ENCODE measurements at places on chromosomes 6 and 20. TPM values are rescaled to one million over a fixed set of nuclear protein-coding genes. Genes with fewer than 3 reads are reported as not detected.

SLC17A1 gene
- not detected for total RNA-seq

ATXN1 gene
- 67.2 TPM for total RNA-seq

RNF144B gene
- total RNA-seq = 2.3 TPM

GSTA3 gene
- not detected for total RNA-seq

MLN gene
- total RNA-seq = not detected

WFDC10B gene
- not detected for total RNA-seq

ADRM1 gene
- total RNA-seq = 72.4 TPM

SLC4A11 gene
- total RNA-seq = 2.4 TPM

CCND3 gene
- 413 TPM for total RNA-seq

RNF39 gene
- total RNA-seq = not detected

CNKSR3 gene
- total RNA-seq = not detected

DNA sequence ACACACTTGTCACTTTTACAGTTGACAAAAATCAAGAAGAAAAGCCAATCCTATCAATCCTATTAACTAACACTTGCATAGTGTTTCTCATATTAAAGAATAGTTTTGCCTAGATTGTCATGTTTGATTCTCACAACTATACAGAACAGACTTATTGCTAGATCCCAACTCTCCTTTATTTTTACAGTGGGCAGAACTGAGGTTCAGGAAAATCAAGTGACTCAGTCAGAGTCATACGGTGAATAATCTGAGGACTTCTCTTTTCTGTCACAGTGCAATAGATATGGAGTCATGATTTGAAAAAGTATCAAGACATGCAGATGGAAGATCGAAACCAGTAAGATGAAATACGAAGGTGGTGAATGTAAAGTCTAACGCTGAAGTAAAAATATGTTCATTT is 195.1 kb upstream of the CITED2 start:
- DNase-seq = no peak
- H3K27me3 ChIP-seq = no peaks in the 10 kb centered on the region
- no peaks in the 10 kb centered on the region for H3K4me1 ChIP-seq
- H3K27ac ChIP-seq = no peak overlapping the region

DNA sequence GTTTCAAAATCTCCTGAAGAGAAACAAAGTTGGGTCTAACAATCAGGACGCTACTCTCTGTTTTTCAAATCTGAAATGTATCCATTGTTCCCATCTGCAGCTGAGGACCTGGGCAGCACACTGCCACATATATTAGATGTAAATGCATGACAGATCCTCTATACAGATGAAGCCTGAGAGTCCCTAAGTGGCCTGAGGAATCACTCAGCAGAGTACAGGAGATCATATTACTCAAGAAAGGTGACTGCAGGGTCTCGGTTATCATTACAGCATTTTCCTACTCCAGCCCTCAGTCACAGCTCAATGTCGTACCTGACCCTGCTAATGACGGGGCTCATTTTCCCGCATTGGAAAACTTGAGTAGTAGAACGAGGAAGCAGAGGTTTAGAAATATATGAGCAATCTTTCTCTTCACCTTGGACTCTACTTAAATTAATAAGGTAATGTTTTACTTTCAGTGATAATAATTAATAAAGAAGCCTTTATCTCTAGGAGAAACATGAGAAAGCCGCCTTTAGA is 256.2 kb upstream of the IRAK1BP1 start:
- H3K4me3 ChIP-seq = no peak overlapping the region
- H3K4me1 ChIP-seq = no peaks in the 10 kb centered on the region
- no peak for DNase-seq

- no peak overlapping the region for H3K4me3 ChIP-seq
- DNase-seq = no peak
- no peaks in the 10 kb centered on the region for H3K36me3 ChIP-seq
- no peaks in the 10 kb centered on the region for H3K4me1 ChIP-seq
- H3K27ac ChIP-seq = no peak overlapping the region
These were observed 36.1 kb downstream of the SLC22A2 start for GRCh38 chr6:160222491-160222890.

- no peaks in the 10 kb centered on the region for H3K27me3 ChIP-seq
- no peaks in the 10 kb centered on the region for H3K36me3 ChIP-seq
- no peak for DNase-seq
- no peak overlapping the region for H3K4me3 ChIP-seq
These were observed 1259.8 kb upstream of the GJE1 start for GRCh38 chr6:140872885-140873284.

- peaks cover 5% of the 10 kb centered on the region for H3K4me1 ChIP-seq
- no peak overlapping the region for H3K27ac ChIP-seq
- H3K36me3 ChIP-seq = no peaks in the 10 kb centered on the region
- H3K27me3 ChIP-seq = peaks cover 67% of the 10 kb centered on the region
These were observed 643 bp downstream of the CD24 start for GRCh38 chr6:106973836-106974335.

GRCh38 chr6:118444796-118445195 is 103.3 kb upstream of the PLN start:
- no peaks in the 10 kb centered on the region for H3K27me3 ChIP-seq
- H3K4me3 ChIP-seq = no peak overlapping the region
- no peak for DNase-seq
- no peaks in the 10 kb centered on the region for H3K4me1 ChIP-seq
- H3K27ac ChIP-seq = no peak overlapping the region

- H3K27ac ChIP-seq = no peak overlapping the region
- no peaks in the 10 kb centered on the region for H3K27me3 ChIP-seq
- H3K36me3 ChIP-seq = no peaks in the 10 kb centered on the region
- no peaks in the 10 kb centered on the region for H3K4me1 ChIP-seq
- H3K4me3 ChIP-seq = no peak overlapping the region
- DNase-seq = no peak
These were observed 216.2 kb downstream of the RFPL4B start for GRCh38 chr6:112563368-112563767.

GRCh38 chr6:168601546-168601945 is 160.6 kb downstream of the SMOC2 start:
- peaks cover 2% of the 10 kb centered on the region for H3K27me3 ChIP-seq
- no peak overlapping the region for H3K27ac ChIP-seq
- DNase-seq = no peak
- no peaks in the 10 kb centered on the region for H3K36me3 ChIP-seq

DNA sequence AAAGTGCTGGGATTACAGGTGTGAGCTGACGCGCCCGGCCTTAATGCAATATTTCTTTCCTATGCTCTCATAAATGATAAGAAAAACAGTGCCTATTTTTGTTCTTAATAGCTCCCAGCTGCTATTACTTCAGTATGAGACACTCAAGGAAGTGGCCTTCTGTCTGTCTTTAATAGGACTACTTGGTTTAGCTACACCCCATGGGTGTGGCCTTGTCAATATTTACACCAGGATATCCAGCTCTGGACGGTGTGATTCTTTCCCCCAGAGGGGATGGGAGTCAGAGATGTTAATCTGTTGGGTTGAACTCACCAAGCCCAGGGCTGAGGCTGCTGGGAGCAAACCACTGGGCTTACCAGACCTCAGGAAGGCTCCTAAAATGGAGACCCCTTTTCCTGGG is 134.2 kb downstream of the CEP57L1 start:
- H3K4me1 ChIP-seq = peaks cover 9% of the 10 kb centered on the region
- no peak overlapping the region for H3K27ac ChIP-seq
- H3K4me3 ChIP-seq = no peak overlapping the region
- DNase-seq = no peak

DNA sequence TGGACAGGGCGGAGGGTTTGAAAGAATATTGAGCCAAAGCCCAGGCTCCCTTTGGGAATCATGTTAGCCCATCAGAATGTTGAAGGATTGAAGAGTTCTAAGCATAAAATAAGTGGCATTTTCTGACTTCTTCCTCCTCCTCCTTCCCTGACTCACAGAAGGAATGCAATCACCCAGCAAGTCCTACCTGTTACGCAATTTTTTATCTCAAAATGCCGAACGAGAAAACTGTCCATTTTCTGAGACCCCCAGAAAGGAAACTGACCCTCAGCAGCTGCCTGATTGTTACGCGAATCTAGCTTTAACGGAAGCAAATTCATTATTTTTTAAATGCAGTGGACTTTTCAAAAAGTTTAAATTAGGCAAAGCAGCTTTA is 4.7 kb upstream of the DNAJC5 start:
- no peak for DNase-seq
- no peak overlapping the region for H3K27ac ChIP-seq
- peaks cover 5% of the 10 kb centered on the region for H3K36me3 ChIP-seq

GRCh38 chr6:147361311-147361981 is 147.0 kb upstream of the SAMD5 start:
- no peaks in the 10 kb centered on the region for H3K27me3 ChIP-seq
- DNase-seq = no peak
- peaks cover 27% of the 10 kb centered on the region for H3K36me3 ChIP-seq
- no peak overlapping the region for H3K27ac ChIP-seq

GRCh38 chr6:129792049-129792448 is 69.1 kb downstream of the TMEM244 start:
- no peak for DNase-seq
- no peak overlapping the region for H3K27ac ChIP-seq
- no peaks in the 10 kb centered on the region for H3K36me3 ChIP-seq

GRCh38 chr20:6178537-6178936 is 55.7 kb upstream of the FERMT1 start:
- H3K27me3 ChIP-seq = peaks cover 2% of the 10 kb centered on the region
- no peak overlapping the region for H3K27ac ChIP-seq
- DNase-seq = no peak
- no peaks in the 10 kb centered on the region for H3K4me1 ChIP-seq
- H3K36me3 ChIP-seq = no peaks in the 10 kb centered on the region

DNA sequence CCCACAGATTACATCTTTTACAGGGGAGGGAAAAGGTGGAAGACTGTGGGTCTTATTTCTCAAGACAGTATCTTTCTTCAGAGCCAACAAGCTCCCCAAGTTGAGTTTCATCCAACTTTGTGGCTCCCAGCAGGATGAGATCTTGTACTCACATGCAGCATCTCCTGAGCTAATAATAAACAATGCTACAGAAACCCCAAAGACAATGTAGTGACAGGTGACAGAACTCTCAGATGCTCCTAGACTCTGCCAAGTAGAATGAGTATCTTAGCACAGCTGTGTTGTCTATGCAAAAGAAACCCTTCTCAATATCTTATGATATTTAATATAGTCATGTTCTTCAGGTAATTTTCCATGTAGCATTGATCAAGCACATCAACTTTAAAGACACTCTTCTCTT is 90.0 kb downstream of the TBX18 start:
- H3K4me1 ChIP-seq = no peaks in the 10 kb centered on the region
- no peak overlapping the region for H3K27ac ChIP-seq
- no peaks in the 10 kb centered on the region for H3K27me3 ChIP-seq
- DNase-seq = no peak
- H3K36me3 ChIP-seq = no peaks in the 10 kb centered on the region
- no peak overlapping the region for H3K4me3 ChIP-seq

- H3K4me1 ChIP-seq = no peaks in the 10 kb centered on the region
- H3K27me3 ChIP-seq = no peaks in the 10 kb centered on the region
- no peaks in the 10 kb centered on the region for H3K36me3 ChIP-seq
- DNase-seq = no peak
- H3K27ac ChIP-seq = no peak overlapping the region
These were observed 210.3 kb downstream of the RFPL4B start for GRCh38 chr6:112557435-112557834.

- no peak for DNase-seq
- no peaks in the 10 kb centered on the region for H3K27me3 ChIP-seq
- no peak overlapping the region for H3K4me3 ChIP-seq
These were observed 178.3 kb downstream of the THBS2 start for GRCh38 chr6:169075211-169075914.

GRCh38 chr6:101912311-101912710 is 518.8 kb downstream of the GRIK2 start:
- H3K4me3 ChIP-seq = no peak overlapping the region
- H3K27ac ChIP-seq = no peak overlapping the region
- DNase-seq = no peak
- no peaks in the 10 kb centered on the region for H3K4me1 ChIP-seq

DNA sequence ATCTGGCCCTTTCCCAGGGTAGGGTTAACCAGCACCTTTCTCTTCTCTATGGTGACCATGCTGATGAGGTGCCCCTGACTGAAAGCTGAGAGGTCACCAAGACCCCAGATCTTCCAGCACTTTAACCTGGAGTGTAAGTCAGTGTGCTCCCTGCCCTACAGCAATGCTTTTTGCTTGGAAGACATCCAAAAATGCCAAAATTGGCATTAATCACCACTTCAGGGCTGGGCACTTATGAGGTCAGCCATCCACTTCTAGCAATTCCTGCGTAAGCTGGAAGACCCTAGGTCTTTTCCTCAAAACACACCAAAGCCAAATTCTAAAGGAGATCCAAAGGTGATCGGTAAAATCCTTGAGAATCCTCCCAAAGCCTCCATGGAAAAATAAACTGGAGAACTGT is 81.2 kb upstream of the LOC128125822 start:
- H3K27me3 ChIP-seq = peaks cover 19% of the 10 kb centered on the region
- H3K4me3 ChIP-seq = no peak overlapping the region
- no peak for DNase-seq
- H3K4me1 ChIP-seq = no peaks in the 10 kb centered on the region

DNA sequence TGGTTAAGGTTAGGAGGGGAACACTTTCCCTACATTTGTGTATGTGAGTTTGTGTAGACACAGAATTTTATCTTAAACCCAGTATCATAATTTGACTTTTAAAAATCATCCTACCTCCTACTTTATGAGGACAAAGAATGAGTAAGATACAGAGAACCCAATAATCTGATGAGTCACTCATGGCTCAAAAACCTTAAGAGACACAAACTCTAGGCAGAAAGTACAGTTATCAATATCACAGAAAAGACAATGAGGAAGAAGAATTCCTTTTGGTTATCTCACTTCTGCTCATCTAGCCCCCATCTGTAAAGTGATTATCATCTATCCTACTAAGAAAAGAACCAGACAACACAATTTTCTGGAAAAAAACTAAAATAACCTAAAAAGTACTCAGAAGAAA is 87.7 kb downstream of the EPB41L2 start:
- H3K4me3 ChIP-seq = no peak overlapping the region
- peaks cover 3% of the 10 kb centered on the region for H3K4me1 ChIP-seq
- H3K36me3 ChIP-seq = peaks cover 3% of the 10 kb centered on the region
- H3K27ac ChIP-seq = no peak overlapping the region
- no peak for DNase-seq

GRCh38 chr20:48238781-48239180 is 453.5 kb upstream of the SULF2 start:
- no peaks in the 10 kb centered on the region for H3K36me3 ChIP-seq
- H3K27ac ChIP-seq = no peak overlapping the region
- no peak for DNase-seq
- H3K4me1 ChIP-seq = no peaks in the 10 kb centered on the region
- H3K27me3 ChIP-seq = no peaks in the 10 kb centered on the region

Measured in activated naive CD8-positive, alpha-beta T cell treated with anti-CD3 and anti-CD28 coated beads, Interleukin-2, amount 10 ng/mL, durations not matched to agents 7 days and 5 days (primary cell).